ENCODE measurements at places on chromosomes 1 and 21. TPM values are rescaled to one million over a fixed set of nuclear protein-coding genes. Genes with fewer than 3 reads are reported as not detected.

- DNase-seq = no peak
Measured at GRCh38 chr1:178412400-178412770, 84.4 kb downstream of the CLEC20A start.

Gene S100A7
- total RNA-seq = not detected

Gene ALPL
- total RNA-seq = 35.3 TPM

Gene CADM3
- 7.0 TPM for total RNA-seq

DNA sequence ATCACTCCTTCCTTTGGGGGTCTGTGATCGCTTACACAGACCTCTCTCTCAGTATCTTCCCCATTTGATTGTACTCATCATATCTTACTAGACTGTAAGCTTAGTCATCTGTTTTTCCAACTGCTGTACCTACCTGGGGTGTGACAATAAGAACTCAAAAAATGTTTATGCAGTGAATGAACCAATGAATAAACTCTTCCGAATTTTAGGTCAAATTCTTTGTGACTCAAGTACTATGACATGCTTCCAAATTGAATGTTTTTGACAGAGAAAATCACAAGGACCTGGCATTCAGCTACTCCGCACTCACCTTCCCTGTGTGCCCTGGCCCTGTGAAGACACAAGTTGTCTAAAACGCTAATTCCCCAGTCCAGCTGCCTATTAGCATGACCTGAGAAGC, 42.1 kb downstream of the TMCO4 start:
- DNase-seq = no peak

GRCh38 chr1:232357416-232357815, 272.5 kb downstream of the SIPA1L2 start:
- no peak for DNase-seq

GRCh38 chr1:116182019-116182714, 71.0 kb downstream of the MAB21L3 start:
- no peak for DNase-seq

Gene TGFB2
- 9.9 TPM for total RNA-seq

- DNase-seq = no peak
Measured at GRCh38 chr1:13790290-13791030, 90.5 kb downstream of the PRDM2 start.

Gene HIVEP3
- total RNA-seq = 0.32 TPM

- DNase-seq = no peak
Measured at GRCh38 chr1:62467092-62467491, 30.2 kb downstream of the USP1 start.

Gene ZNF695
- total RNA-seq = not detected

DNA sequence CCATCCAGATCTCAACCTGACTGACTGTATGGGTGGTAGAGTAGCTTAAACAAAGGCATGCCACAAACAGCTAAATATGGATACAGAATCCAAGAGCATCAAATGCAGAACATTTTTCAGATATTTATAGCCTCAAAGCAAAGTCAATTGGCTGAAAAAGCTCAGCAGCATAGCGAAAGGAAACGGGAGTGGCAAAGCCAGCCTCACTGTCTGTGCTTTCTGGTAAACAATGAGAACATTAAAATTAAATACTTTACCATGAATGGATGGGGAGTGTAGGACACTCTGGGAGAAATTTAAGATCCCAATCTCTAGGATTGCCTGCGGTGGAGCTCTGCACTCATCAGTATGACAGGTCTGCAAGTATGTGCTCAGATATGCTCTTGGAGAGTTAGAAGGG, 4.4 kb downstream of the RASAL2 start:
- DNase-seq = no peak

Gene CHI3L2
- 10.1 TPM for total RNA-seq

Gene ECE1
- 336 TPM for total RNA-seq

Gene ZNF697
- 0.11 TPM for total RNA-seq

DNA sequence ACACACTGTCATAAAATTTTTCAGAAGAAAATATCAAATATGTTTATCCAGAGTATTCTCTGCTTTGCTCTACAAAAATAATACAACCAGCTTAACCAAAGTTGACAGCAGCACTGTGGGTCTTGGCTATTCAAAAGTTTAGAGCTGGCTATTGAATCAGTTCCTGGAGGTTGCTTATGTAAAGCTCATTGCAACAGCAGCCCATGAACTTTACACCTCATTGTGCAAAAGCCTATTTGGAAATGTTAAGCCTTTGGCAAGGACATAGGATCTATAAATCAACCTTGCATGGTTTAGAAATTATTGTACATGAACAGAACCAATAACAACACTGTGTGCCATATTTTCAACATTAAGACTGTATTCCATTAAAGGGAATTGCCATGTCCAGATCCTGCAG, 714.9 kb downstream of the ADGRL2 start:
- no peak for DNase-seq

Gene C1orf116
- not detected for total RNA-seq

GRCh38 chr1:20466273-20466672, 19.7 kb downstream of the CAMK2N1 start:
- DNase-seq = no peak

- no peak for DNase-seq
Measured at GRCh38 chr1:84247425-84248220, 53.9 kb upstream of the SAMD13 start.

DNA sequence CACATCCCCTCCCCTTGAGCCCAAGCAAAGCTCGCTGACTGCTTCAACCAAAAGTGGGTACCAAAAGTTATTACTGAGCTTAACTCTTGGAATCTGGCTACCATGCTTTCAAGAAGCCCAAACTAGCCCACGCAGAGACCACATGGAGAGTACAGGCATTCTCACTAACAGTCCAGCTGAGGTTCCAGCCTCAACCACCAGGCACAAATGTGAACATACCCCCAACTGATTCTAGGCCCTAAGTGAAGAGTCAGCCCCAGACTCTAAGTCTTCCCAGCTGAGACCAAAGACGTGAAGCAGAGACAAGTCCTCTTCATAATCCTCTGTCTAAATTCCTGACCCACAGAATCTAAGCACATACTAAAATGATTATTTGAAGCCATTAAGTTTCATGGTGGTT, 36.8 kb downstream of the EVI5 start:
- no peak for DNase-seq

- DNase-seq = no peak
Measured at GRCh38 chr1:197510691-197511378, 242.8 kb downstream of the CRB1 start.

DNA sequence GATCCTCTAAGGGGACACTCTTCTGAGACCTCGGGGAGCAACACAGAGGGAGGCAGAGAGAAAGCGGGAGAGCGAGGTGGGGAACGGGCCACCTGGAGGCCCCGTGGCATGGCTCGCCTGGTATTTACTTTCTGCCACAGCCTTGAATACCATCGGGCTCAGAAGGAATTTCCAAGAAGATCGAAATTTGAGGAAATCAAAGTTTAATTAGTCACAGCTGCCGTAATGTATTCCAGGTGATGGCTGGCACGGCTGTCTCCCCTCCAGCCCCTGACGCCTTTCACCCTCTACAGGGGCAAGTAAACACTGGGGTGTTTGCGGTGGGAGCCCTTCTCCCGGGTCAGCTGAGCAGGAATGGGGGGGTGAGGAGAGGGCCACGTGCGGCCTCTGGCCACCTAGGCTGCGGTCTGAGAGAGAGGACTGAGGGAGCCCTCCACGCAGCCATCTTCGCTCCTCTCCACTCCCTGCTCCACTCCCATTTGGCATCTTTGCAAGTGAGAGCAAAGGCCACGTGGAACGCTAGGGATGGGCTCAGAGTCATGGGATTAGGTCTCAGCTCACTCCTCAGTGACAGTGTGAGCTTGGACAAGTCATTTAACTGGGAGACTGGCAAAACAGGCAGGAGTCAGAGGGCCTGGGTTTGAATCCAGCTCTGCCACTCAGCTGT, 125.2 kb downstream of the SYF2 start:
- no peak for DNase-seq

DNA sequence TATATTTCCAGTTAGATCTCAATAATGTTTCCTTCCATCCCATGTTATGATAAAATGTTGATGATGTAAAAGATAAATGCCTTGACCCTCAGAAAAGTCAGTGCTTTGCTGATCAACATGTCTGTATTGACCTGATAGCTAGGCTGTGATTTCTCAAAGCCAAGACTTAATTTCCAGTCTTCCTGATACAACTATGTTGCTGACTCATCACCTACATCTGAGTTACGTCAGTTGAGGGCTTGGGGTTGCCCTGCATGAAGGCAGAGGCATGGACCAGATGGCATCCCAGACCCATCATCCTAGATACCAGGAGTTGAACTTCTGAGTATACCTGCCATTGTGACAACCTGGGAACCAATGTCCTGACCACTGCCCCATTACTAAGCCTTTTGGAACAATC, 4.8 kb downstream of the LCE1D start:
- DNase-seq = no peak

Gene PIGR
- total RNA-seq = 0.53 TPM

GRCh38 chr1:151703813-151704212, 12.8 kb downstream of the CELF3 start:
- DNase-seq = no peak

DNA sequence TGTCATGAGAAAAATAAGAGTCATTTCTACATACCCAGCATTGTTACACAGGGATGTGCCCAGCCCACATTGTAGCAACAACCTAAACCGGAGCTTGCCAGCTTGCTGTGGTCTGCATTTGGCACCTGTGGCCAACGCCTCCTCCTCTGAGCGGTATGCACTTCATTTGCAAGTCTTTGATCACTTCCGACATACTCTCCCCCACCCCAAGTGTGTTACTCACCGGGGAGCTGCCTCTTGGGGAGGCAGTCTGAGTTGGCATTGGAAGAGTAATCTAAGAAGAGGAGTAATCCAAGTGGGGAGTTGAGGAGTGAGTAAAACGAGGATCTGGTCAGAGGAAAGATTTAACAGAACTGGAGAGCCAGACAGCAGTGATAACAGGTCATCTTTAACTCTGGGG, 3.8 kb downstream of the BCL9 start:
- no peak for DNase-seq

Gene FAM163A
- not detected for total RNA-seq

- no peak for DNase-seq
Measured at GRCh38 chr1:85984636-85985035, 171.9 kb downstream of the COL24A1 start.

Gene CHODL
- not detected for total RNA-seq

Gene OR2M5
- total RNA-seq = not detected

Gene LEPROT
- 312 TPM for total RNA-seq

Gene WNT4
- not detected for total RNA-seq

DNA sequence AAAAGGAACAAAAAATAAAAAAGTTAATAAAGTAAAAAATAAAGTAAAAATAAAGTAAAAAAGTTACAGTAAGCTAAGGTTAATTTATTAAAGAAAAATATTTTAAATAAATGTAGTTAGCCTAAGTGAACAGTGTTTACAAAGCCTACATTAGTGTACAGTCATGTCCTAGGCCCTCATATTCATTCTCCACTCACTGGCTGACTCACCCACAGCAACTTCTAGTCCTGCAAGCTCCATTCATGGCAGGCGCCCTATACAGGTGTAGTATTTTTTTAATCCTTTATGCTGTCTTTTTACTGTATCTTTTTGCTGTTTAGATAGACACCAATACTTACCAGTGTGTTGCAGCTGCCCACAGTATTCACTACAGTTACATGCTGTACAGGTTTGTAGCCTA, 12.4 kb downstream of the ADAR start:
- DNase-seq = no peak

Gene IL23R
- not detected for total RNA-seq

DNA sequence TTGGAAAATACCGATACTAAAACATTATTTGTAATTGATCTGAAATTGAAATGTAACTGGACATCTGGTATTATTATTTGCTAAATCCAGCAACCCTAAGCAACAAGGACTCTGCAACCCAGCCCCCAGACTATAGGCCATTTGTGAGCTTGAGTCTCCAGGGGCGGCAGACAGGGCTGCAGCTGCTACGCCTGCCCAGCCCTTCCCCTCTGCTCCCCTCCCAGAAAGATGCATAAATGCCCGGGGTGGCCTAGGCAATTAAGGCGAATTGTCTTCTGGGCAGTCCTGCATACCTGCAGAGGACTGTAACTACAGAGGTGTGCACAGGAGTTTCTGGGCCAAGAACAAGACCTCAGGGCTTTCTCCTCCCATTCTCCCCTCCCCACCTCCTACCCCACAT, 41.2 kb upstream of the LBR start:
- peak; percentile 45 for DNase-seq

DNA sequence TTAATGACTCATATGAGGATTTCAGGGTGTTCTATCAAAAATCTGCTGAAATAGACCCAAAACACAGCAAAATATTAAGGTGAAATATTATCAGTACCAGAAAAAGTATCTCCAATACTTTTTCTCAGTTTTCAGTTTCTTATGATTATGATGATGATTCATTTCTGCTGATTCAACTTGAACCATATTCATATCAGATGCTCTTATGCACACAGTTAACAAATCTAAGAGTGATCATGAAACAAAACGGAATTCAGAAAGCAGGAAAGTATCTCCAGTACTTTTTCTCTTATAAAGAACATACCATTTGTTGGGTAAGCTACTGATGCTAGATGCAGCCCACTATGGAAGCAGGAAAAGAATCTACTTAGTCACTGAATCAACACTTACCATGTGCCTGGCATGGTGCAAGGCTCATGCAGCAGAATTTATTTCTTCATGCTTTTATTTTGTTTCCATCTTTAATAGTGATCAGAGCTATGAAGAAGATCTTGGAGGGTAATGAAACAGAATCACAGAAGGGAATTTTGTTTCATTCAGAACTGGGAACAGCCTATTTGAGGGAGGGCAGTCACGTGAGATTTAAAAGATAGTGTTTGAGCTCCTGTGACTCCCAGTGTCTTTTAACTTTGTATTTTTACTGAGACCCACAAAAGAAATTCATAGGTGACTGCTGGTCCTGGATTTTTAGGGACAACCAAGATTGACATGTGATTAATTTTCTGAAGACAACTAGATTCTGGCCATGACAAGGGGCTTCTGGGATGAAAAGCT, 480.6 kb downstream of the SETD4 start:
- no peak for DNase-seq

- no peak for DNase-seq
Measured at GRCh38 chr1:86289161-86289560, 107.0 kb downstream of the ODF2L start.

Gene OSCP1
- total RNA-seq = 10.6 TPM

Gene PROX1
- total RNA-seq = 0.32 TPM

DNA sequence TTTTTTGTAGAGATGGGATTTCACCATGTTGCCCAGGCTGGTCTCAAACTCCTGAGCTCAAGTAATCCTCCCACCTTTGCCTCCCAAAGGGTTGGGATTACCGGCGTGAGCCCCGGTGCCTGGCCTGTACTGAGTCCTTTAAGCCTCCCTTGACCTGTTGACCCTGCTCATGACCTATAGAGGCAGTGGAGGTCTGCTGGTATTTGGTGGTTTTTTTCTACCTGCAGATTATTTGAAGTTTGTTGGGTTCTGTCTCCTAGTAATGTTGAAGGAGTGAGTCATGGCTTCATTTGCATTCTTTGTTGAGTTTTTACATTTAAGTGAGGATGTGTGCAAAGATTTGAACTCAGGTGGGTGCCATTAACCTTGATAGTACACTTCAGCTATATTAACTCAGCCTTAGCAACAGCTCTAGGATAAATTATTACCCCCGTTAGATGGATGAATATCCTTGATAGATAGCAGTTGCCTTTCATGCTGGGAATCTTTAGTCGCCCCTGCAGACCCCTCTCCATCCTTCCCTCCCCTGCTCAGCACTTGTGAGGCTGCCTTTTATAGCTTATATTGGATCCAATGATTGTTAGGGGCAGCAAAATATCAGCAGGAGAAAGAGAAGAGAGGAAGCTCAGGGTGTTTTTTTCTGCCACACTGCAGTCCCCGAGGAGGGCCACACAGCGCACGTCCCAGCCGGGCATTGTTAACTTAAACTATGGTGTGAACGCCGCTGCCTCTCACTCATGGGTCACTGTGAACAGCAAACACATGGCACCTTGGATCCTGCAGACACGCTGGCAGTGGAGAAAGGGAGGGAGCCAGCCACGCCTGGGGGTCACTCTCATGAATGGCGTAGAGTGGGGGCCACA, 14.9 kb upstream of the NPPB start:
- DNase-seq = no peak
